Activated CD4-positive, alpha-beta T cell treated with anti-CD3 and anti-CD28 coated beads, Interleukin-2, amount 50 U/mL, for 48 hours (primary cell): ENCODE measurements at places on chromosomes 6 and 20.
A peak's percentile ranks its signal among the peaks of the same experiment; 100 is the strongest.

DNA sequence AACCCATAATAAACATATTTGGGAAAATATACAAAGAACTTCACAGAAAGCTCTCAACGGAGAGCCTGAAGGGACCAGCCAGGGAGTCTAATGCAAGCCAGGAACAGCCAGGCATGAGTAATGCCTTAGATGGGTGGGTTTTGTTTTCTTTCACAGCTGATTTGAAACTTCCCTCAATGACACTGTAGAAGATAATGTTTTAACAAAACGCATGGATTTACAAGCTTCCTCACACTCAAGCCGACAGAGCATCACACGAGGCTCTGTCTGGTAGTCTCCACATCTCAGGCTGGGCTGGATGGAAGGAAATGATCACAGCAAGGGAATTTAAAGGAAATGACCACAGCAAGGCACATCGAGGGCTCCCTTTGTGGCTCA lies 113.9 kb downstream of the GMPR start:
- no peak for DNase-seq

- no peak for DNase-seq
Observed at GRCh38 chr6:128394167-128394566, 126.2 kb downstream of the PTPRK start.

GRCh38 chr20:47360297-47361056 lies 4.0 kb upstream of the ZMYND8 start:
- DNase-seq: no peak

- no peak for DNase-seq
Observed at GRCh38 chr20:57849521-57850215, 139.9 kb upstream of the PMEPA1 start.

GRCh38 chr6:146884728-146885127 lies 286.0 kb downstream of the ADGB start:
- DNase-seq: no peak

DNA sequence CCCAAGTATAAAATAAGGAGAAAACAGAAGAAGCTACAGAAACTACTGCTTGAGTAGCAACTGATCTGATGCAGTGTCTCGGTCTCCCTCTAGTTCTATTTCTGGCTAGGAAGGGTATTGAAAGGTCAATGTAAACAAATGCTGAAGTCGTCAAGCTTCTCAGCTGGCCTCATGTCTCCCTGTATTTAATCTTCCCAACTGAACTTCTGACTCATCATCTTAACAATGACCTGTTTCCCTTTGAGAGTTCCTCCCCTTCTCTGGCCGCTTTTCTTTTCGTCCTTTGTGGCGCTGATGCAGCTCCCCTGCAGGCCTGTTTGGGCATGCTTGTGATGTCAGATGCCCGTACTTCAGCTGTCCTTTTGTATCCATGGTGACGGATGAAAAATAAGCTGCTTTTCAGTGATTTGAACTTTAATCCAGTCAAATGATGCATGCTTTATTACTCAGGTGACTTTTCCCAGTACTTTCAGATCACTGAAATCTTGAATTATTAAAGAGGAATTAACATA lies 7.8 kb upstream of the LCA5 start:
- DNase-seq: no peak

DNA sequence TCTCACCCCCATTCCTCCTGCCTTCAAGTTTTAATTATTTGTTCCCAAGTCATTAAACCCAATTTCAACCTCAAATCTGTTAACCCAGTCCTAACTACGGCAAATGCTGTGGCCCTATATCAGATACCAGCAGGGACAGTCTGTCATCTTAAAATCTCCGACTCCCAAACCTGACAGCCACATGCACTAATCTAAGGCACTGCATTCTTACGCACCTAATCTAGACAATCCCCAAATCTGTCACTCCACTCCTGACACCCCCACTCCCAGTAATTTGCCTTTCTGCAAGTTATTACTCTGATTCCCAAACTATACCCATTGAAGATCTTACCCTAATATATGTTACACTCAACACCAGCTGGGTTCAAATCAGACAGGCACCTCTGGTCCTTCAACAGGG lies 2.5 kb downstream of the MTCH1 start:
- DNase-seq: no peak

- DNase-seq: no peak
Observed at GRCh38 chr20:25245461-25245860, 2.4 kb upstream of the PYGB start.

DNA sequence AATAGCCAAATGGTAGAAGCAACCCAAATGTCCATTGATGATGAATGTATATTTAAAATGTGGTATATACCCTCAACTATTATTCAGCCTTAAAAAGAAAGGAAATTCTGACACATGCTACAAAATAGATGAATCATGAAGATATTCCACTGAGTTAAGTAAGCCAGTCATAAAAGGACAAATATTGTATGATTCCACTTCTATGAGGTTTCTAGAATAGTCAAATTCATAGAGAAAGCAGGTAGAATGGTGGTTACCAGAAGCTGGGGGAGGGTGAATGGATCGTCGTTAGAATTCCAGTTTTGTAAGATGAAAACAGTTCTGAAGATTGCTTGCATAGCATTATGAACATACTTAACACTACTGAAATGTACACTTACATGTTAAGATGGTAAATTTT lies 214.3 kb upstream of the MYLIP start:
- peak; percentile 35 for DNase-seq

- DNase-seq: no peak
Observed at GRCh38 chr20:48856130-48856529, 28.3 kb upstream of the PREX1 start.

- no peak for DNase-seq
Observed at GRCh38 chr6:136113736-136114173, 136.4 kb downstream of the MTFR2 start.

GRCh38 chr6:145009711-145010110 lies 724.6 kb downstream of the UTRN start:
- no peak for DNase-seq

- no peak for DNase-seq
Observed at GRCh38 chr6:142189057-142189456, 42.0 kb downstream of the VTA1 start.

DNA sequence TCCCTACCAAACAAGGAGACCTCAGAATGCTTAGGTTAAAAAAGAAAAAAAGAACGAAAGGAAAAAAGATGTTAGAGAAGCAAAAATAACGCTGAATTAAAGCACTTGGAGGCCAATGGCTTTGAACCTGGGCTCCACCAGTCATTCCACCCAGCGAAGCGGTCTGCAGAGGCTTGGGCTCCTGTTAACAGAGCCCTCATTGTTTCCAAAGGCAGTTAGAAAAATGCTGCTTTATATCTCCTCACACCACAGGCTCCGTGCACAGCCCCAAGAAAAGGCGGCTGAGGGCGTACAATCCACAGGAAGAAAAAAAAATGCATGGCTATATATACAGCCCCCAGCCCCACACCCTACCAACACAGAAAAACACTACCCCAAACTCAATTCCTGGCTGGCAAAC lies 255.9 kb downstream of the FOXC1 start:
- DNase-seq: no peak

DNA sequence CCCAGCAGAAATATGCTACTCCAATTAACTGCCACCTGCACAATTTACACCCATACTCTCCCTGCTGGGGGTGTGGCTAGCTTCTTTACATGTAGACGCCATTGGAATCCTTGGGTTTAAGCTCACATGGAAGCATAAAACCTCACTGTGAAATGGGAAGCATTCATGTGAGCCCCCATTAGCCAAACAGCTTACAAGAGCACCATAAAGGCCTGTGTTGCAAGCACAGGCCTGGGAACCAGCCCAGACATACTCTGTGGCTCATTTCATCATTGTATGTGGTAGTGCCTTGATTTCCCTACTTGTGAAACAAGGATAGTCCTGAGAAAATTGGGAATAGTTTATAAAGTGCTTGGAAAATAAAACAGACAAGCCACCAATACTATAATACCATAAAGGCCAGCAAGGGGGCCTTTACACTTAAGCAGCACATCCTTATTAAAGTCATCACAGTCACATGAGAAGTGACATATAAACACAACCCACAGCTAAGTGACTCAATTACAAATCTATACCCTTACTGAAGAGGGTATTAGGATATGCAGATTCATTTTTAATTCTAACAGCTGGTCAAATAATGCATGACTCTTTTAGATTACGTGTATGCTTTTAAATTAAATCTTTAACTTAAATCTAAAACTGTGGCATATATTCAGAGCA lies 6.8 kb downstream of the ADNP start:
- DNase-seq: no peak

DNA sequence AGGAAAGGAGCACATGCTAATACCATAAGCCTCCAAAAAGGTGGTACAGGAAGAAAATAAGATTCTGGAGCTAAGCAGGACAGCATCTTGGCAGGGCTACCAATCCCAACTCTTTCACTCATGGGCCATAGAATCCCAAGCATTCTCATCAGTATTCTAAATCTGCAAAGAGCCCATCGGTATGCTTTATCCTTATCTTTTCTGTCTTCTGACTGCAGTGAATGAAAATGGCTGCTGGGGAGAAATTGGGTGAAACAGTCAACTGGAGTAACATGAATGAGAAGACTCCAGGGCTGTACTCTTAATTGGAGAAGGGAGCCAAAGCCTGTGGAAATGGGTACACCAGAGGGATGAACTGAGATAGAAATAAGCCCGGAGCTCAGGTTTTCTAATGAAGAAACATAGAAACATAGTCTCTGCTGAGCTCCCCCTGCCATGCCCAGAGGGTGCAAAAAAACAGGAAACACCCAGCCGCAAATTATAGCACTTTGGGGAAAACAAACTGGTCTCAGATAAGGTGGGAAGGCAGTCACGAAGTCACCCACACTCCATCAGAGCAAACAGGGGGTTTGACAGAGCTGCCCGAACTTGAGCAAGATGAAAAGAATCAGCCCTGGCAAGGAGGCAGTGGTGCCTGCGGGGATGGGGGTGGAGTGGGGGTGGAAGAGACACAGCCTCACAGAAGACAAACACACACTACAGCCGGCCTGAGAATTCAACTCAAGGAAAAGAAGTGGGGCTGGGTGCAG lies 35.4 kb upstream of the E2F3 start:
- peak; percentile 29 for DNase-seq

- no peak for DNase-seq
Observed at GRCh38 chr20:62728781-62729300, 20.2 kb downstream of the NTSR1 start.

- DNase-seq: no peak
Observed at GRCh38 chr20:59074456-59074855, 31.9 kb upstream of the PRELID3B start.
